ENCODE measurements at places on chromosomes 5 and 9. TPM values are rescaled to one million over a fixed set of nuclear protein-coding genes. Genes with fewer than 3 reads are reported as not detected.

Gene RASEF
- 2.2 TPM for polyA plus RNA-seq

Gene PRDM9
- not detected for polyA plus RNA-seq

Gene PCDHGC3
- polyA plus RNA-seq = 41.0 TPM

Gene IFNA2
- polyA plus RNA-seq = not detected

Gene GADD45G
- 48.4 TPM for polyA plus RNA-seq

Gene LRRC19
- 17.6 TPM for polyA plus RNA-seq

Gene CCNJL
- polyA plus RNA-seq = 3.8 TPM

Gene SCGB3A2
- polyA plus RNA-seq = not detected

Gene SIT1
- 0.32 TPM for polyA plus RNA-seq

Gene BTNL9
- 8.6 TPM for polyA plus RNA-seq

Gene SHISAL2B
- polyA plus RNA-seq = not detected

Gene OTP
- not detected for polyA plus RNA-seq

All from kidney (tissue), 22 donors.